ENCODE measurements at places on chromosomes 2 and 18.

DNA sequence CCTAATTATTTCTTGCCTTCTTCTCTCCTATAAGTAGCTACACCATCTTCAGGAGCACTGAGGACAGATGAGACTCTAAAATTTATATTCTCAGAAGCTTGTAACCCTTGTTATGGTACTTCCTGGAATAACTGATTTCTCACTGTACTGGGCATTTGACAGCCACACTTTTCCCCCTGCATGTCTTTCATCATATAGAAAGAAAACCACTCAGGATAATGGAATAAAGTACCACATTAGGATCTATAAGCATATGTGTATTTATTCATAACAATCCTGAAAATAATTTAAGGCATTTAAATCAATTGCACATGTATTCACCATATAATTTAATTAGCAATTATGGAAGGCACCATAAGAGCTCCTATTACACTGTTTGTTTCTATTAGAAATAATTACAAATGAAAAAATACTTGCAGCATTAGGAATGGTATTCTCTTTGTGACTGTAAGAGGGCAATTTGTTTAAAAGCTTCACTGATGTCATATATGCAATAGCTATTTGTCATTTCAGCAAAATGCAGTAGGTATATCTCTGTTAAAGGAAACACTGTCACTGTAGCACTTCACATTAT lies 216.9 kb upstream of the FSHR start:
- DNase-seq, result no peak

- no peak for DNase-seq
Measured at GRCh38 chr18:845152-845819, 33.2 kb upstream of the YES1 start.

DNA sequence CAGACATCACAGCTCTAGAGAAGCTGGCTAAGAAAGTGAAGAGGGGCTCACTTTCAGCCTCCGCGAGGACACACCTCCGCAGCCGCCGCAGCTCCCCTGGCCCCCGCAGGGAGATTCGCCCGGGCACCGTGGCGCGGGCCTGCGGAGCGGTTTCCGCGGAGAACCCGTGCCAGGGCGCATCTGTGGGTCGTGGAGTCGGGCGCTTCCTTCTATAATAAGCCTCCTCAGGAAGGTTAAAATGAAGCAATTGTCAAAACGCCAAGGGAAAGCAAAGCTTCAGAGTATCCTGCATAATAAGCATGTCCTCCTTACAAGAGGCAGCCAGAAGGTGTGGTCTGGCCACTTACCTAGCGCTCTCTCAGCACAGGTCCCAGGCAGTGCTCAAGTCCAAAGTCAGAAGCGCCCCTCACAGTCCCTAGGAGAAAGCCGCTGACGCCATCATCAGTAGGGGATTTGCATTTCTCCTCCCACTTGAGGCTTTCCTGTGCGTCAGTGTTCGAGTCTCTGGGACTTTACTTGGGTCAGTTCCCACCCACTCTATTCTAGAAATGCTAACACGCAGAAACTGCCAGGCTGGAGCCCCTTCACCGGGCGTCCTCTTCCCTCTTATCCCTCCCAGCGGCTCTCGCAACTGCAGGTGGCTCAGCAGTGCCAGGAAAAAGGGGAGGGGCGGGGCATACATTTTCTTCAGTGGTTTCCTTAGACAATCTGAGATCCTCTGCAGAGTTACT lies at the start of gene STAT4:
STAT4 (minus strand) TSS at position 395 of the 731 bp plus-strand sequence. CDS start 2,791 bp downstream, outside the sequence.
- peak; percentile 78 for DNase-seq

DNA sequence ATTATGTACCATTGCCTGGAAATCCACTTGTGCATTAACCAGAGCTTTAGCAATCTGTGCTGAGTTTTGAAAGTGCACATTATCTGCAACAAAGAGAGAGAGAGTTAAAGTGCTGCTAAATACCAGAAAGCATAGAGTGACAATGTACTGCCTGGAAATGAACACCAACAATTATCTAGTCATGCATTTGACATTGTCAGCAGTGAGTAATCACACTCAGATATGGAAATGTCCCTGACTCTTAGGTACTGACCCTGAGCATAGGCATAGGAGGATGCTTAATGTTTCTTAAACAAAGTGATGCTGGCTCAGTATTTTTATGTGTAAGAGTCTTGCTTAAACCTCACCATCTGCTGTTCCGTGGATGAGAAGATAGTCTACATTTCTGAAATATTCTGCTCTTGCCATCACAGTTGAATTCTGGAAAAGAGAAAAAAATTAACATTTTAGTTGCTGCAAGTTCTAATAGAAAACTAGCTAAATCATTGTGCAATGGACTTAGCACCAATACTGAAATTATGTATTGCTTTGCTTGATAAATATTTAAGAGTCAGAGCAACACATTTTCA lies 20.8 kb upstream of the GCG start:
- DNase-seq, result no peak

- no peak for DNase-seq
Measured at GRCh38 chr2:185372188-185372587, 366.4 kb upstream of the FSIP2 start.

DNA sequence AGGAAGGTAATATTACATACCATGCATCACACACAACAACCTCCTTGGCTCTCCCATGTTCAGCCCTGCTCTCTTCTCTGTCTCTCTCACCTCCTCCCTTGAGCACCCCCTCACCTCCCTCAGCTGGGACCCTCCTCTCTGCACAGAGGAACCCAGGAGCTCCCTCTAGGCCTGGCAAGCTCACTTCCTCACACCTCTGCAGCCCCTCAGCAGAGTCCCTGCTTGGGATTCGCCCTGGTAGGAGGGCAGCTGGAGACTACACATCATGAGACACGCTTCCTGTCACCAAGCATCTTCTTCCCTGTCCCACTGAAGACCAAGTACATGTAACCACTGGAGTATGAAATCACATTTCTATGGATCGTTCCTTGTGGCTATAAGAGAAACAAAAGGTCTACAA lies 51.0 kb downstream of the ADD2 start:
- DNase-seq, result peak; percentile 10

DNA sequence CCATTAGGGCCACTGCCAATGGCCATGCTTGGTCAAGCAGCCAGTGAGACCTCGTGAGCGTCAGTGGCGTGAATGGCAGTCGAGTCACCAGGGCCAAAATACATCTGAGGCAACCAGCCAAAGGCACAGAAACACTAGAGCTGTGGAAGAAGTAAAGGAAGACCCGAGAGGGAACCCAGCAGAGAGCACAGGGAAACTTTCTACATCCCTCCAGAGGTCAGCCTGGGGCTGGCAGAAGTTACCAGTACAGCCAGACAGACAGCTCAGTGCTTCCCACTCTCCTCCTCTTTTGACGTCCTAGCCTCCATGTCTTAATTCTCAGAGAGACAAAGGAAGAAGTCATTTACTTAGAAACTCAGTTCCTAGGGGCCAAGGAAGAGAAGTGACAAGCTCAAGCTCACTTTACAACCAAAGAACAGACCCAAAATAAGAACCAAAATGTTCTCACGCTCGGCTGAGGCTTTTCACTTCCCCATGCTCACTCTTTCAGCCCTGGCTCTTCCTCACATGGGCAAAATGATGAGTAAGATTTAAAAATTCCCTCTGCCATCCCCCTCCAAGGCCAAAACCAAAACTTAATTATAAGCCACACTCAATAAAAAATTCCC lies 8.7 kb downstream of the CYRIA start:
- DNase-seq, result peak; percentile 41

GRCh38 chr2:85326406-85327159 lies 1.2 kb downstream of the TGOLN2 start:
- peak; percentile 79 for DNase-seq

GRCh38 chr2:111900859-111901258 lies 2.5 kb downstream of the MERTK start:
- peak; percentile 74 for DNase-seq

DNA sequence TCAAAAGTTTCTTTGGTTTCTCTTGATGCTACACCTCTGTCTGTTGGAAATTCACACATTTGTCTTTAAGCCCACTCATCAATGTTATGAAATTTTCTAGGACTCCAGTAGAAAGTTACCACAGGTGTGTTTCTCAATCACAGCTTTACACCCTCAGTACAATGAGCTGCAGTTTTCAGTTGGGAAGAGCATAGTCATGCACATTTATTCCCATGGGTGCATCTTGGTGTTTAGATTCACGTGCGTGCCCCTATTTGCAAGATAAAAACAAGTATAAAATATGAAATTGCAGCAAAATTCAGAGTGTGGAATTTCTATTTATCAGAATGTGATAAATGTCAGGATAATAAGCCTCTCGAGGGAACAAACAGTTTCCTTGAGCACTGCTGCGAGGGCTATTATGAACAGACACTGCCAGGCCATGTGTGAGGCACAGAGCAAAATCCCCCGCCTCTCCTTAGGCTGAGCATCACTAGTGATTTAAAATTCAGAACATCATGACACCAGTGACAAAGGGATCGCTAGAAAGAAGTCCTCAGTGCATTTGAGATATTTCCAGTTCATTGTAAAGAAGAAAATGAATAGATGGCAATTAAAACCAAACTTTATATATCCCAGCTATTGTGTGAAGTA lies 512.2 kb upstream of the TCF4 start:
- no peak for DNase-seq

- peak; percentile 38 for DNase-seq
Measured at GRCh38 chr2:111919794-111920608, 21.6 kb downstream of the MERTK start.

- no peak for DNase-seq
Measured at GRCh38 chr18:23401400-23402347, 51.4 kb upstream of the RIOK3 start.

GRCh38 chr2:85438201-85439024 lies 19.9 kb downstream of the SH2D6 start:
- DNase-seq, result peak; percentile 57

DNA sequence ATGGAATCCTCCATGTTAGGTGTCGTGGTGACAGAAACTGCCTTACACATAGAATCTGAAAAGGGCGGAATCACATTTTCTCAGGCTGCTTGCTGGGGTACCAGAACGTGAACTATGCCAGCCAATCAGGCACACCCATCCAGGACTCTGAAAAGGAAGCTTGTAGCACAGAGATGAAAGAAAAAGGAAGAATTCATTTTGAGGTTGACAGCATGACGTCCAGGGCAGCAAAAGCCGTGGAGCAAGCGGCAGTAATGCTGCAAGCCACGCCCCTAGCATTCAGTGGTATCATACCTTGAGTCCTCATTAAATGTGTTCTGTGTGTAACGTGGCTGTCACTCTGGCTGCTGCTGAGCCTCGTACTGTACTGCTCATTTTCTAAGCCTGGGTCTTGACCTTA lies 304.0 kb downstream of the DYSF start:
- DNase-seq, result no peak

DNA sequence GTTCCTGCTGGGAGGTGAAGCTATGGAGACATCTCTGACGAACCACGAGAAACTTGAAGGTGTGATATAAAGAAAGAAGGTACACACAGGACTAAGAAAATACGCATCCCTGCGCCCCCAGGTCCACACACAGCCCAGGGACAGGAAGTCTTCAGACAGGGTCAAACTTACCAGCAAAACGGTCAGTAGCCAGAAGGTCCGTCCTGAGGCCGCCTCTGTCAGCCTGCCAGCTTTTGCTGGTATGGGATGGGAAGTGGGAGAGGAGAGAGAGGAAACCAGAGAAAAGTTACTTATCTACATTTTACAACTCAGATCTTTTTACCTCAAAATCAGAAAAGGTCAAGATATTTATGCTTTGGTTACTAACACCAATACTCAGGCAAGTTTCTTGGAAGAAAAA lies 47.2 kb downstream of the HDLBP start:
- DNase-seq, result no peak

GRCh38 chr2:29755829-29756228 lies 165.6 kb downstream of the ALK start:
- DNase-seq, result no peak

DNA sequence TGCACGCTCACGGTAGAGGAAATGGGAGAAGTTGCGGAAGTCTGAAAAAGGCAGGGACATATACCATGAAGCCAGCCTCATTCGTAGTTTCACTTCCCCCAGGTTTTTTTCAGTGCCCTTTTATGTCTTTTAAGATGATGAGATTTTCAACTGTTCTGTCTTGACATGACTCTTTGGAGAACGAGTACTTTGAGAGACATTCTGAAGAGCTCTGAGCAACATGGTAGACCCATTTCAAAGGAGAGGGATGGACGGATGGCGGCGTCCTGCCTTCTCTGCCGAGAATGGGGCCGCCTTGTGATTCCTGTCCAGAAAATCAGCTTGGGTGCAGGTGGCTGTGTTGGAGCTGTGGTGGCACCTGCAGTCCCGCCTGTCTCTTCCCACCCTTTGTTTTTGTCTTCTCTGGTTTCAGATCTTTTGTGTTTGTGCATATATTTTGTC lies 41.7 kb downstream of the SH3BP4 start:
- DNase-seq, result no peak

GRCh38 chr2:230872151-230872967 lies 7.6 kb downstream of the ITM2C start:
- no peak for DNase-seq

Data from hematopoietic multipotent progenitor cell treated with erythropoietin and hydrocortisone succinate and interleukin-3 and kit ligand, for 4 days (in vitro differentiated cells).